Germinal center (tissue), 1 donor: ENCODE measurements at places on chromosomes 7 and 10.

GRCh38 chr7:158827411-158828132, 1.7 kb downstream of the ESYT2 start:
- no peak for DNase-seq

- DNase-seq: no peak
These were observed 60.9 kb upstream of the CHRM2 start for GRCh38 chr7:136807598-136807997.

DNA sequence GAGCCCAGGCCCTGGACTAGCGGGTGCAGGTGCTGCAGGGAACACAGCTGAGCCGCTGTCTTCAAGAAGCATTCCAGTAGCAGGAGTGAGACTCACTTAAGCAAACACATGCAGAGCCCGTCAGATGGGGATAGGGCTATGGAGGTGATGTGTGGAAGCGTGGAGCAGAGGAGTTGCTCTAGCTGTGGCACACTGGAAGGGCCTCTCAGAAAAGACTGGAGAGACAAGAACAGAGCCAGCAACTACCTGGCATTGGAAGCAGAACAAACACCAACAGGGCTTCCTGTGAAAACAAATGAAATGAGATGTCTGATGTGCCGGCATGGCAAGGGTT, 37.8 kb upstream of the GALNTL5 start:
- no peak for DNase-seq

GRCh38 chr7:101395376-101395775, 32.7 kb downstream of the COL26A1 start:
- DNase-seq: no peak

- DNase-seq: no peak
These were observed 97.8 kb downstream of the GRM8 start for GRCh38 chr7:127154958-127155357.

DNA sequence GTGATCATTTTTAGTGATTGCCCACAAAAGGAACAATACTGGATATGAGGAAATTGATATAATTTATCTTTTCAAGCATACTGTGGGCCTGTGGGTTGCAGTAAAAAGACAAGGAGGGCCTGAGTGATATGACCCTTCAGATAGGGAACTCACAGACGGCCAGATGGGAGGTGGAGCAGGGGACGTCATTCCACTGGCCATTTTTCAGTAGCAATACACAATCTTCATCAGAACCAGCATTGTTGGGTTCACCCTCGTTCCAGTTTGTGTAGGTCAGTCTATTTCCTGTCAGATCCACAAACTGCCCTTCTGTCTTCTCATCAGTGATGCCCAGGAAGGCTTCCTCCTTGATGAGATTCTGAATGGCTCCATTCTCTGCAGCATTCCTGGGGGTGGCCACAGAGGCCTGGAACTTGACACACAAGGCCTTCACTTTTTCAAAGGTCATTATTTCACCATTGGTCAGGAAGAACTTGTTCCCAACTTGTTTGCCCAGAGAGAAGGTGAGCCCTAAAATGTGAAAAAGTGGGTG, 4.5 kb downstream of the MBL2 start:
- DNase-seq: no peak

- DNase-seq: no peak
These were observed 33.3 kb downstream of the CALML3 start for GRCh38 chr10:5557799-5558771.

- DNase-seq: peak; percentile 83
These were observed 3.7 kb downstream of the ELOVL3 start for GRCh38 chr10:102229810-102230263.

- DNase-seq: no peak
These were observed 107.6 kb upstream of the AFAP1L2 start for GRCh38 chr10:114511881-114512280.

DNA sequence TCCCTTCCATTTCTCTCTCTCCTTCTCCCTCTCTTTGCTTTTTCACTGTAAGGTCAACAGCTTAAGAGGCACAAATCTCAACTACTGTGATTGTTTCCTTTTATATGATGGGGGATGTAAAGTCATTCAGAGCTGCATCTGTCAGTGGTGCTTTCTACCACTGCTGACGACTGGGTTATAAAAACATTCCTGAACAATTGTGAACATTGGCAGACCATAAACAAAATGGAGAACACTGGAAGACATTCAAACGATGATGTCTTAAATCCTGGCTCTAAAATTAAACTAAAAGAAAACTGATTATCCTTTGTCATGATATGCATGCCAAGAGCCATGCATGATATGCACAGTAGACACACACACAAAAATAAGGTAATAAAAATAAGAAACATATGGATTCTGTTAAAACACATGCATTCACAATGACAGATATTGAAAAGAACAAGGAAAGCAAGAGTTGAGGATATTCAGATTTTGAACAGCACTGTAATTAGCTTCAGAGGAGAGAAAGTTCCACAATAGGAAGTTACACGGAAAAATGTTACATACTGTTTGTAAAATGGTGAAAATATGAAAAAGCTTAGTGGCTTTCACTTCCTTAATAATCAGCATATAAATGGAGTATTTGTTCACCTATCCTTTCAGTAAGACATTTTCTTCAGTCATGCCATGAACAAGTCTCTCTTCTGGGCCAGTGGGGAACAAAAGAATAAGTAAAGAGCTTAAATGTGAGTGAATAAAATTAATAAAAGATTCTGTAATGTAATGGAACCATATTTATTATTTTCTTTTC, 89.2 kb downstream of the RNLS start:
- no peak for DNase-seq

- DNase-seq: no peak
These were observed 47.3 kb downstream of the PIP4K2A start for GRCh38 chr10:22667093-22667480.

- DNase-seq: peak; percentile 8
These were observed 93.8 kb upstream of the HDAC9 start for GRCh38 chr7:18401757-18402156.

- DNase-seq: no peak
These were observed 89.7 kb downstream of the PTPRE start for GRCh38 chr10:127996586-127996985.

DNA sequence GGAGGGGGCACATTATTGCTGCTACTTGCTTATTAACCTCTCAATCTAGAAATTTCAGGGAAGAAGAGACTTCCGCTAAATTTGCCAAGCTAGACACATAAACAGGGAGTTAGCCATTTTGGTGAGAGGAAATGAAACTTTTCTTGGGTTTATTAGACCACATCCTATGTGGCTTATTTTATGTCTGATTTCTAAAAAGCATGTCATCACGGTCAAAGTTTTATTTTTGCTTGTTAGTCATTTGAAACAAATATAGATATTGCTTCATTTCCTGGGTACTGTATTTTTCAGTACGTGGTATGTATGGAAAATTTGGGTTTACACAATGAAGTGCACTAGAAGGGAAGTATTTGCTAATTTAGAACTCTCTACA, 144.1 kb downstream of the TCF7L2 start:
- peak; percentile 5 for DNase-seq

DNA sequence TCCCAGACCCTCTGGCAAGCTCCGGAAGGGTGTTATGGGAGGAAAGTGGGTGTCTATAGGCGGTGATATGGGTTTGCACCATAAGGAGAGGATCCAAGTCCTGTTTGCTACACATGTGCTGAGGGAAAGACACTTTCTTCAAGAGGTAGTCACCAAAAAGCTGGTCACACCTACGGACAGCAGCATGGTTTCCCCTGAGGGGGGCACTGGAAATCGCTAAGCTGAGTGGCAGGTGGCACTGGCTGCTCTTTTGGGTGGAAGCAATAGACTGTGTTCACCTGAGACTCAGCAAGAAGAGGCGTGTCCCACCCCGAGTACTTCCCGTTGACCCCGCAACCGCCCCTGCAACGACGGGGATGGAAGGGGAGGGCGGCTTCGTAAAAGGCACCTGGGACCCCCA, 1.8 kb upstream of the FOXI2 start:
- no peak for DNase-seq

GRCh38 chr7:81273601-81274397, 354.9 kb upstream of the SEMA3C start:
- no peak for DNase-seq

GRCh38 chr7:539731-540411, 20.2 kb upstream of the PDGFA start:
- DNase-seq: no peak

DNA sequence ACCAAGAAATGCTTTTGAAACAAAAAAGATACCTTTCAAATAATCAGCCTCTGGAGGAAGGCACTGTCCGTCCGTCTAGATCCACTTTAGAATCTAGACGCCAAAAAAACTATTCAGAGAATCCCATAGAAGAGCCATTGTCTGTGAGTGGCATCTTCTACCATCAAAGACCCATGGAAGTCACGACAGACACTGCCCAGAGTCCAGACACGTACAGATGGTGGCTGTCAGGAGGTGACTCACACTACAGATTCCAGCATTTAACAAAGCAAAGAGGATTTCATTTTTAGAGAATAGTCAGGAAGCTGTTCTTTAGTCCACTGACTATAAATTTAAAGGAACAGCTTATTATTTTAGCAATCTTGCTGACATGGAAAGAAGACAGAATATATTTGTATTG, 11.7 kb downstream of the C1QL3 start:
- DNase-seq: no peak

DNA sequence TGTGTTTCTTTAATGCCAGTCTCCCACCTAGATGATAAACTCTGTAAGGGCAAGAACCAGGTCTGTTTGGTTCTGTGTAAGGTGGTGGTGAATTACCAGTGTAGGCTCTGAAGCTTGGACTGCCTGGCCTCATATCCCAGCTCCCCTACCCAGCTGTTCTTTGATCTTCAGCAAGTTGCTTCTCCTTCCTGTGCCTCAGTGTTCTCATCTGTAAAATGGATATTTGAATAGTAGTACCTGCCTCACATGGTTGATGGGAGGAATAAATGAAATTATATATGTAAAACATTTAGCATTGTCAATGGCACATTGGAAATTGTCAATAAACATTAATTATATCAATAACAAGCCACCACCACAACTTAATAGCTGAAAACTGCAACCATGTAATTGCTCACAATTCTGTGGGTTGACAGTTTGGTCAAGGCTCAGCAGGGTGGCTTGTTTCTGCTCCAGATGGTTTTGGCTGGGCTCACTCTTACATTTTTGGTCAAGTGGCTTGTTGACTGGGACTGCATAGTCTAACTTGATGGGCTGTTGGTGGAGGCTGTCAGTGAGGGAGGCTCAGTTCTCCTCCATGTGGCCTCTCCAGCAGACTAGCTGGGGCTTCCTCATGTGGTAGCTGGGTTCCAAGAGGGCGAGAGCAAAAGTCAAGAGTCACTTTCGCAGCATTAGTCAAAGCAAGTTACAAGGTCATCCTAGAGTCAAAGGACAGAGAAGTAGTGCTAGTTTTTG, 84.5 kb upstream of the DUSP5 start:
- DNase-seq: no peak

DNA sequence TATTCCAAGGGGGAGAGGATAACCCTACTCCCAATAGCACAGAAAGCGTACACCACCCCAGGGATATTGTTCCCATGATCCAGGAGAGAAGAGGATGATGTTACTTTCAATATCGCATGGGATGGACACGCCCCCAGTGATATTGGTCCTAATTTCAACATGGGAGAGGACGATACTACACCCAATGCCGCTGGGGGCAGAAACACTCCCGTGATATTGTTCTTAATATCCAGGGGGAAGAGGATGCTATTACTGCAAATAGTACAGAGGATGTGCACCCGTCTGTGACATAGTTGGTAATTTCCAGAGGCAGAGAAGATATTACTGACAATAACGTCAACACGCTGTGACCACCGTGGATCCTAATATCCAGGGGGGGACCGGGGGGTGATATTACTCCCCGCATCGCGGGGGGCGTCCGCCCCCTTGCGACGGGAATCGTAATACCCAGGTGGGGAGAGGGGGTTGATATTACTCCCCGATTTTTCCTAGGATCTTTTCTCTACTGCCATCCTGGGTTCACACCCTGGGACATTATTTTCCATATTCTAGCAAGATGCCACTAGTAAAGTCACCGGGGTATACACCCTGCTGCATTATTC, 16.6 kb downstream of the MEIG1 start:
- no peak for DNase-seq

DNA sequence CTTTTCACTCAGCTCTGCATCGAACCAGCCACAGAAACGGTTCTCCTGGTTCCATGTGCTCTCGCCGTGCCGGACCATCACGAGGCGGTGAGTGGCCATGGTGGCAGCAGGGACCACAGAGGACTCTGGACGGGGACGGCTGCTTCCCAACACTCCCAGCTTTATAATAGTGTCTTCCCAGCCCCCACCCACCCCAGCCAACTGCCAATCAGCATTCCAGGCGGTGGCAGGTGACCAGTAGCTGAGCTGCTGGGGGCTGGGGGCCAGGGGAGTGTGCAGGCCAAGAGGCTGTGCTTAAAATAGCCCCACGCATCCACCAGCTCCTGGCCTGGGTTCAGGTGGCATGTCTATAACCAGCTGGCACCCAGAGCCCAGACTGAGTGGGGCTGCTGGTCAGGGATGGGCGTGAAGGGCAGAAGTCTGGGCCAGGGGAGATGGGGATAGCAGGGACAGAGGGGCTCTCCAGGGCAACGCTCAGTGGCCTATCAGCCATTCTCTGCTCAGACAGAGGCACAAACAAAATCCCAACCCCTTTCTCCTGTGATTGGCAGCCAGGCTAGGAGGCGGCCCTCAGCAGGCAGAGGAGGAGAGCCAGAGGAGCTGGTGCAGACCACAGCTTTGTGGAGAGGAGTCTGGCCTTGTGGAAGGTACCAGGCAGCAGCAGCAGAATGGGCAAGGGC, at the start of gene PGAM2:
Gene PGAM2 (minus strand): TSS at position 137 of the 680 bp plus-strand sequence. CDS start 38 bp downstream, at position 99.
- no peak for DNase-seq

DNA sequence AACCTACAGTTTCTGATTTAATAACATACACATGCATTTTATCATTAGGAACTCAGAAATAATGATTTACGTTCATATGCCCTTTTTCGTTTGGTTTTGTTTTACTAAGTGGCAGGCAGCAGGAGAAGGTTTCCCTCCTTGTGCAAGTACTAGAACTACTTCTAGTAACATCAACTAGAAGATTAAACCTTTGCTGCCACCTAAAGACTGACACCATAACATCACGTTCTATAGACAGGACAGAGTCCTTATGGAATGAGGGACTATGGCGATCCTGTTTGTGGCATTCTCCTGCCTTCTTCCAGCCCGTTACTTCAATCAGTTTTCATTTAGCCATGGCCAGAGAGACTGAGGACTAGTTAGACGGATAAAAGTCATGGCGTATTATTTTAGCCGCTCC, 53.2 kb downstream of the GAD2 start:
- no peak for DNase-seq

DNA sequence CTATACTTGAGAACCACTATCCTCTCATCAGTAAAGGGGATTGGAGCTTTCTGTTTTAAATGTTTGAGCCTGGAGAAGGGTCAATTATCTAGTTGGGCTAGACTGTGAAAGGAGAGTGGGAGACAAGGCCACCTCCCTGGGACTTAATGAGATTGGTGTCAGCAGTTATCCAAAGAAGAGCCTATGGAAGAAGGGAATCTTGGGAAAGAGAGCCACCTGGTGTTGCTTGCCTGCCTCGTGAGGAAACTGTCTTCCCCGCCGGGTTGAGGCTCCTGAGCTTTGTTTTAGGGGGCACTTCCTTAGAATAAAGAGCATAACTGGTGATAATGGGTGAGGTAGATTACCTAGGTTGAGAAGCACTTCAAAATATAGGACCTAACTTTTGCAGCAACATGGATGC, 32.0 kb upstream of the ABCB4 start:
- no peak for DNase-seq
